ENCODE measurements at places on chromosomes 7 and 10.

GRCh38 chr10:127556916-127557315 is 7.8 kb downstream of the NPS start:
- DNase-seq = no peak

DNA sequence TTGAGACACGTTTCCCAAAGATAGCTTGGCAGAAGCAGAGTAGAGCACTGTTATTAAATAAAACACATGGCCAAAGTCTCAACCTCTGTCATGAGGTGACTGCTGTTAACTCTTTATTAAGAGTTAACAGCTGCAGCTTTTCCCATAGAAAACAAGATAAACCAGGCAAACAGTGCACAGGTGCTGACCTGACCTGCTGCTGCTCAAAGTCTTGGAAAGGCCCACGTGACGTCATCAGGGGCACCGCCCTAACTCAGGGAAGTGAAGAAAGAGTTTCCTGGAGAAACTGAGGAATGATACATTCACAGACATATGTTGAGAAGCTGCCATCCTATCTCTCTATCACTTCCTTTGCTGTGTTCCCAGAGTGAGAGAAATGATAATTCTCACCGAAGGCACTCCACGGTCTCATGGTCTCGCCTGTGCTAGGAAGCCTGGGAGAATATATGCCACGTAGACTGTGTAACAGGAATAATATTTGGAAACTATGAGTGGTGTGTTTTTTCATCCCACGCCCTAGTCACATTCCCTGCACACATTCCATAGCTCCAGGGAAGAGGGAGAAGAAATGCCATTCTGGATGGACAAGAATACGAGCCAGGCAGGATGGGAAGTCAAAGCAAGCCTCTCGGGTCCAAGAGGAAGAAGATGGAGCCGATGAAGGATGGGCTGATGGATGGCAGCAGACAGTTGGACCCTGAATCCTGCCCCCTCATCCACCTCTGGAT is 146.2 kb upstream of the NFE2L3 start:
- DNase-seq = no peak

- DNase-seq = no peak
Observed at GRCh38 chr7:1257863-1258262, 25.2 kb downstream of the UNCX start.

- no peak for DNase-seq
Observed at GRCh38 chr10:132593900-132594876, 56.6 kb downstream of the INPP5A start.

- no peak for DNase-seq
Observed at GRCh38 chr7:42014625-42015618, 222.1 kb downstream of the GLI3 start.

- DNase-seq = no peak
Observed at GRCh38 chr7:100176096-100177044, 811 bp downstream of the GPC2 start.

DNA sequence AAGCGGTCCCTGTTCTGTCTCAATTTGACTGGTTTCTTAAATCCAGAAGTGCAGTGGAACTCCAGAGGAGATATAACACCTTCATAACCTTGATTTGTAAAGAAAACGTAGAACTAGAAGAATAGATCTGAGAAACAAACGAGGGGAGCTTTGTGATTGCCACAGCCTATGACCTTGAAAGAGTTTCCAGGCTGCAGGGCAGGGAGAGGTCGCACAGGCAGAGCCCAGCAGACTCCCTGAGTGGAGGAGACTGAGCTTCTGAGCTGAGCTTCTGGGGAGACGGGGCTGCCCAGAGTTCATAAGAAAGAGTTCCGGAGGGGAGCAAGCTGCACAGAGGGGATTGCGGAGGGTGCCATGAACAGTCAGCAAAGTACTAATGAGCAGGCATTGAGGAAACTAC is 57.8 kb downstream of the FAM185A start:
- DNase-seq = no peak

GRCh38 chr7:101100858-101101847 is 15.9 kb downstream of the TRIM56 start:
- no peak for DNase-seq

- no peak for DNase-seq
Observed at GRCh38 chr10:46224414-46224682, 62.4 kb upstream of the ANTXRL start.

- no peak for DNase-seq
Observed at GRCh38 chr10:13397052-13397451, 49.0 kb upstream of the SEPHS1 start.

- DNase-seq = no peak
Observed at GRCh38 chr7:84533182-84533581, 338.6 kb upstream of the SEMA3A start.

- DNase-seq = no peak
Observed at GRCh38 chr7:136251826-136252225, 274.7 kb upstream of the MTPN start.

DNA sequence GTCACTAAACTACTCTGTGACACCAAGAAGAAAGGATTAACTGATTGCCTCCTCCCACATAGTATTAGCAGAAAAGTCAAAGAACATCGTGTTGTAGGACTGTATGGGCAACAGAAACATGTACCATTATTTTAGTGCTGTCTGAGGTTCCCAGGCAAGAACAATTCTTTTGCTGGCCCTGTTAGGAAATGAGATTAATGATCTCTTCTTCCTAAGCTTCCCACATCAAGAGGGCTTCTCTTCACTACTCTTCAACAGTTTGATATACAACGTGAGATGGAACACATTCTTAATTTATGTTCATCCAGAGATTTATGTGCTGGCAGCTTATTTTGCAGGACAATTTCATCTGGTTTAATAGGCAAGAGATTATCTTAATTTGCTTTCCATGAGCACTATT is 219.6 kb downstream of the DOCK4 start:
- no peak for DNase-seq

DNA sequence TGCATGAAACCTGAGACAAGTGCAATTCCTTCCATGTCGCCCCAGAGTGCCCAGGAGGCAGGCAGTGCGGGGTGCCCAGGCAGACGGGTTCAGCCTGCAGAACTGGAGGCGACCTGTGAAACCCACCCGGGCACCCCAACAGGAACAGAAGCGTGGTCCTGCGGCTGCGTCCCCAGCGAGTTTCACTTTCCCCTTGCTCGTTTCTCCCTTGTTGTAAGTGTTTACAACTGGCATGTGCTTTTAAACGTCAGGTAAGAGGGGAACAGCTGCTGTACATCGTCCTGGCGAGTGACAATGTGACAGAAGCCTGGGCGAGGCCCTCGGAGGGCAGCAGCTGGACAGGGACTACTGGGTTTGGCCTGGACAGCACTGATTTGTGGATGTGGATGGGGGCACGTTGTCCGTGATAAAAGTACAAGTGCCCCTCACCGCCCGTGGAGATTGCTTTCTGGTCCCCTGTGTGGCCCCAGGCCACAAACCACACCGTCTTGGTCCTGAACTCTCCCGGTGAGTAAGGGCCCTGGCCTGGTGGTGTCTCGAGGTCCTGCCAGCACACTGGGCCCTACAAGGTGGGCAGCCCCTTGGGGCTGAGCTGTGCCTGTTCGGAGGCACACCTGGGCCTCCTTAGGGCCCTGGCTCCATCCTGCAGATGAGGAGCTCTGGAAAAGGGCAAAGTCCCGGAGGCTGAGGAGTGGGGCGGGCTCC is 4.0 kb downstream of the VENTX start:
- DNase-seq = no peak

DNA sequence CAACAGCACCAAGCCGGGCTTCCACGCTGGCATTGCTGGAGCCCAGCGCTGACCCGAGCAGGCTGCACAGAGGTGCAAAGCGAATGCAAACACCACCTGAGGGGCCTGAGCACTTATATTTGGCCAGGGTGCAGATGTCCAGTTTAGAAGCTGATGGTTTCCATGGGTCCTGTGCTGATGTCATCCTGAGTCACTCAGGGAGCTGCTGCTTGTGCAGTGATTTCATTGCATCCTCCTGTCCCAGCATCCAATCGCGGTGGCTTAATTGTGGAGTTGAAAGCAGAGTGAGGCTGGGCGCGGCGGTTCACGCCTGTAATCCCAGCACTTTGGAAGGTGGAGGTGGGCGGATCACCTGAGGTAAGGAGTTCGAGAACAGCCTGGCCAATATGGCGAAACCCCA is 410.2 kb upstream of the KLF6 start:
- no peak for DNase-seq

GRCh38 chr10:110563132-110563531 is 4.4 kb upstream of the SMC3 start:
- DNase-seq = no peak

DNA sequence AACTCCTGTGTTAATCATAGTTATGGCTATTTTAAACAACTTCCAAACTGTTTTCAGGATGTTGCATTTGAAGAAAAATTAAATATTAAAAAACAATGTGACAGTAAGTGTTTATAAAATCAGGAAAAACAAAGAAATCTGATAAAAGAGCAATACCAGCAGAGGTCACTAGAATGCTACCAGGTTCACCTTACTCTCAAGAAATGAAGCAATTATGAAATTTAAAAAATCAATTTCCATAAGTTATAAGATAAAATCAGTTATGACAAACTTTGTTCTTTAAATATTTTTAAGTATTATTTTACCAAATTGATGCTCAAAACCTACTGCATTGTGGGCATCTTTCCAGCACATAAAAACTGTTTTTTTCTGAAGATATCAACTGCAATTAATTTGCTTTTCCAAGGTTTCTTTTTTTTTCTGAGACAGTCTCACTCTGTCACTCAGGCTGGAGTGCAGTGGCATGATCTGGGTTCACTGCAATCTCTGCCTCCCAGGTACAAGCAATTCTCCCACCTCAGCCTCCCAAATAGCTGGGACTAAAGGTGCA is 50.7 kb upstream of the RHEB start:
- DNase-seq = no peak

DNA sequence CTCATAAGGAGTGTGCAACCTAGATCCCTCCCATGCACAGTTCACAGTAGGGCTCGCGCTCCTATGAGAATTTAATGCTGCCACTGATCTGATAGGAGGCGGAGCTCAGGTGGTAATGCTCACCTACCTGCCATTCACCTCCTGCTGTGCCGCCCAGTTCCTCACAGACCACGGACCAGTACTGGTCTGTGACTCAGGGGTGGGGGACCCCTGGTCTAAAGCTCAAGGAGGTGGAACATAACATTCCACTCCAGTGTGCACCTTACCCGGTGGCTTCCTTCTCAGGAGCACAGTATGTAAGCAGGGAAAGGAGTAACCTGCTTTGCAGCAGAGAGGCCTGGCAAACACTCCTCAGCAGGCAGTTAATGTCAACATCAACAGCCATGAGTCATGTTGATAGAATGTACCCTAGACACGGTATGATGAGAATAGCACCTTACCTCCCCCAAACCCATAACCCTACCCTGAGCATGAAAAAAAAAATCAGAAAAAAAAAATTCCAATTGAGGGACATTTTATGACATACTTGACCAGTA is 273.5 kb downstream of the FGFR2 start:
- no peak for DNase-seq

DNA sequence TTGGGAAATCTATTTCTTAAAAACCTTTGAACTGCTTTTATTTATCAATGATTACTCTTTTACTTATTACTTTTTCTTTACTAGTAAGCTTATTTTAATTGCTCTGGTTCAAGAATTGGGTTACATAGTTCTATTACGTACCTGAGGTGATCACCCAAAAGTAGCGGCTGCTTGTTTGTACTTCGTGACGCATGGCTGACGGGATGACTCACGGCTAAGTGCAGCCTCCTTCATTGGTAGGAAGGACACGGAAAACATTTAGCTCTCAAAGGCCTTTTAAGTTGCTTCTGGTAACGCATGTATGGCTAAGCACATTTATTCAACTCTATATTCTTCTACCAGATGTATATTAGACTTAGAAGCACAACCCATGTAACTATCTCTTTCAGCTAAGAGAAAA is 285.8 kb upstream of the SP4 start:
- DNase-seq = no peak

DNA sequence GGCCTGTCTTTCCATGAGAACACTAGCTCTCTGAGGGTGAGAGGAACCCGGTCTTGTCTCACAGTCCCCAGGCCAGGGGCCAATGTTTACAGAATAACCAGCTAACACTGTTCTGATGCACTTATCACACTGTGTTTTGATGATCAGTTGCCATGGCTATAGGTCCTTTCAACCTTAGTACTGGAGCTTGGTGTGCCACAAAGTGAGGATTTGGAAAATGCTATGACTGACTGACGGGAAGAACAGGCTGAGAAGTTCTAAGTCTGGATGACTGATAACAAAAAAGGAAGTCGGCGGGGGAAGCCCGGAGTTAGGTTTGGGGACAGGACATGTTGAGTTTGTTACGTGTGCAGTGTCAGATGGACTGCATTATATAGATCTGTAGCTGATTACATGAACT is 141.8 kb downstream of the CTTNBP2 start:
- DNase-seq = peak; percentile 63

- DNase-seq = no peak
Observed at GRCh38 chr7:932651-932975, 21.9 kb downstream of the ADAP1 start.

DNA sequence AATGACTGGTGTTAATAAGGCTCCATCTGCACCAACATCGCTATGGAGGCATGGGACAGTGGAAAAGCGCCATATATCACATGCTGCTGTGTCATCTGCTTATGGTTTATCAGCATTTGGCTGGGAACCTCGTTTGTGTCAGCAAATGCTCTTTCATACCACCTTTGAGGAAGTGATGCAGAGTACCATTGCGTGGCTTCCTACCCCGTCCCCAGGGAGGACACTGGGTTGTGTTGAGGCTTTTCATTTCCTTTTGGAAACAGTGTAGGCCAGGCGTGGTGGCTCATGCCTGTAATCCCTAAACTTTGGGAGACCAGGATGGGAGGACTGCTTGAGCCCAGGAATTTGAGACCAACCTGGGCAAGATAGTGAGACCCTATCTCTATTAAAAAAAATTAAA is 6.8 kb downstream of the TACR2 start:
- DNase-seq = no peak

DNA sequence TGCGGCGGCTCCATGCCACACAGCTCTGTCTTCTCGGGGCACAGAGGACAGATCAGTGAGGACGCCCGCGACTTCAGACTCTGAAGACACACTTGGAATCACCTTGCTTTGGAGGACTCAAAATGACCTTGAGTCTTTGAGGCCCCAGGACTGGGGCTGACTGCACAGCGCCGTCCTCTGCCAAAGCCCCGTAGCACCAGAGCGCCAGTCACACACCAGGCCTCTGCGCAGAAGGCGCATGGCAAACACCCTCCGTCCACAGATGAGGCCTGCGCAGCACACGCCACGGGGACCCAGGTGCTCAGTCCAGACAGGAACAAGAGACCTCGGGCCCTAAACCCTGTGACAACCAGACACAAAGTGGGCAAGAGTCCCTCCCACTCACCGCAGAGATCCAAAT is 134.7 kb downstream of the MAD1L1 start:
- DNase-seq = no peak

- no peak for DNase-seq
Observed at GRCh38 chr7:93910076-93910994, 4.0 kb downstream of the GNGT1 start.

DNA sequence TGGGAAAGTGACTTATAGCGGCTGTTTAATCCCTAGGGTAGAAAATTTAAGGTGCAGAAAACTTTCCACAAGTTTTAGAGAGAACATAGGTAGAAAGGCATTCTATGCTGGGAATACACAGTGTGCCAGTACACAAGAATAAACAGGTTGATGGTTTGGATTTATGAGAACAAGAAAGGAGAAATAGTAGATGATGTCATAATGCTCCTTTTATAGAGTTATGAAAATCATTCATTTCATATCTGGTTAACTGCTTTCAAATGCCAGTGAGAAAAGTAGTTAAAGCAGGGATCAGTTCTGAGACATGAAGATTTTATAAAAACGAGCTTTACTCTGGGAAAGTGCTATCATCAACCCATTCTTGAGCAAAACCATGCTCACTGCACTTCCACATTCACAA is 311.4 kb downstream of the PARD3 start:
- no peak for DNase-seq

GRCh38 chr7:71019706-71020105 is 112.2 kb upstream of the GALNT17 start:
- no peak for DNase-seq
